ENCODE measurements at places on chromosomes 7 and 10.
A peak's percentile ranks its signal among the peaks of the same experiment; 100 is the strongest.

DNA sequence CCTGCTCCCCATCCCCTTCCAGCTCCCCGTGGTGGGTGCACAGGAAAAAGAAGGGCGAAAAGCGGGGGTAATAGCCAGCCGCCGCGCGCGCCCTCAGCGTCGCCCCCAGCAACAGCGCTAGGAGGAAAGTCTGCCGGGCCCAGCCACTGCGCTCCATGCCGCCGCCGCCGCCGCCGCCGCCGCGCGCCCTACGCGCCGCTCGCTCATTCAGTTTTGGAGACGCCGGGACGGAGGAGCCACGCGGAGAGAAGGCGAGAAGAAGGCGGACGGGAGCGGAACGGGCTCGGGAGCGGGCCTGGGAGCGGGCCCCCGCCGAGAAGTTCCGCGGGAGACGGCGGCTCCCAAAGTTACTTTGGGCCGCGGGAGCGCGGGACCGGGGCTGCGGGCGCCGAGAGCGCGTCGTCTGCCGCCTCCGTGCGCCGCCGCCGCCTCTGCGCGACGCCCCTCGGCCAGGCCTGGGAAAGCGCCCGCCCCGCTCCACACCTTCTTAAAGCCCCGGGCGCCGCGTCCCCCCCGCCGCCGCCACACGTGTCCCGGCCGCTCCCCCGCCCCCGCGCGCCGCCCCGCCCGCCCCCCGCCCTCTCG, at the start of gene RELN:
RELN (minus strand) TSS at position 459 of the 585 bp plus-strand sequence; CDS start at position 157, 302 bp downstream.
- peak; percentile 57 for DNase-seq

GRCh38 chr10:71260622-71261325, 48.4 kb downstream of the UNC5B start:
- DNase-seq = no peak

- no peak for DNase-seq
Observed at GRCh38 chr10:43177595-43177994, 39.4 kb downstream of the CSGALNACT2 start.

GRCh38 chr7:141704112-141704511, 2.1 kb upstream of the DENND11 start:
- DNase-seq = no peak

DNA sequence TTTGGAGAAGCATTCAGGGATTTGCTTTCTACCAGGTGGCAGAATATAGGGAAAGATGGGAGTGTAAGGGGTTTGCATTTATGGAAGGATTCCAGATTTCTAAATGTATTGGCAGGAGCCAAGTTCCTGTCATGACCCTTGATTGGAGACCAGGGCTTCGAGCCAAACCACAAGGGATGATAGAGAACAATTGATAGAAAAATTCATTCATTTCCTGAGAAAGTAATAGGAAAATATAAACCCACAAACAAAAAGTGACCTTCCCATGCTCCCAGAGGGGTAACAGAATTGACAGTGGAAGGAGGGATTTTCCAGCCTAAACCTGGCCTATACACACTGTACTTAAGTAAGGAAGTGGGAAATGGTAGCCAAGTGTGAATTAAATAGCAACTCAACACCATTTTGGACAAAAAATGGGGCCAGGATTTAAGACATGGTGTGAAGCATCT, 22.4 kb upstream of the IFIT2 start:
- no peak for DNase-seq

DNA sequence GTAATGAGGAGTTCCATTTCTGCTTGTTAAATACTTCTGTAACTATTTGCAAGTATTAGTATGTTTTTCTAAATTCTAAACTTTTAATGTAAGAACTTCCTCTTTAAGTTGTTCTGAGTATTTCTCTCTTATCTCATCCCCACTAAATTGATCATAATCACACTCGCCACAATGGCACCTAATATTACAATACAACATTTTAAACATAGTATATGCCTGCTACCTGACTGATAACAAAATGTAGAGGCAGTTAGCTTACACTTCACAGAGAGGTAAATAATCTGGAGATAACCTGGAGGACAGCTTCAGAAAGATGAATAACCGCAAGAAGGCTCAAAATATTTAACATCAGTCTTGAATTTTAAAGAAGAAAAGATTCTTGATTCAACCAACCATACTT, 48.6 kb downstream of the HIBADH start:
- no peak for DNase-seq

DNA sequence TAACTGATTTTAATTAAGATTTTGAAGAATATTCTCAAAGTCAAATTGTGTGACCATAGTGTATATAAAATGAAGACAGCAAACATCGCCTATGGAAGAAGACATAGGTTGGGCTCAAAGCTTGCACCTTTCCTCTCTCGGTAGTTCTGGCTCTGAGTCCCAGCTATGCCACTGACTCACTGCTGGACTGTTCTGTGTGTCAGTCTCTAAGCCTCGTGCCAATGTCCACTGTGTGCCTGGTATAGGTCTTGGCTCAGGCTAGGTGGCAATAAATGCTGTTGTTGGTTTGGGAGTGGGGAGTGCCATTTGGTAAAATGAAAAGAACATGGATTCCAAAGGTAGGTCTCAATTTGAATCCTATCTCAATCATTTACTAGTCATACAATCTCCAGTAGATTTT, 137.5 kb upstream of the RHEB start:
- DNase-seq = no peak

DNA sequence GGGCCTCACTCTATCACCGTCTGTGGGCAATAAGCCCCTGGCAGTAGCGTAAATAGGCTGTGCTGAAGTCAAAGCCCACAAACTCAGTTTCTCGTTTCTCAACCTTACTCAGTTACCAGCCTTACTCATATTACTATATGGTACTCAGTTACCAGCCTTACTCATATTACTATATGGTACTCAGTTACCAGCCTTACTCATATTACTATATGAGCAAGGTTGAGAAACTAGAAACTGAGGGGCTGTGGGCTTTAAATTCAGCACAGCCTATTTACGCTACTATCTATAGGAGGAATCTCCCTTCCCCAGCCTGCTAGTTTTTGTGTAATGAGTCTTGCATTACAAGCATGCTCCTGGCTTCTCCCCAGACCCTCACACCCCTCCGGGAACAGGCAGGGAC, 35.4 kb downstream of the CCDC3 start:
- no peak for DNase-seq

DNA sequence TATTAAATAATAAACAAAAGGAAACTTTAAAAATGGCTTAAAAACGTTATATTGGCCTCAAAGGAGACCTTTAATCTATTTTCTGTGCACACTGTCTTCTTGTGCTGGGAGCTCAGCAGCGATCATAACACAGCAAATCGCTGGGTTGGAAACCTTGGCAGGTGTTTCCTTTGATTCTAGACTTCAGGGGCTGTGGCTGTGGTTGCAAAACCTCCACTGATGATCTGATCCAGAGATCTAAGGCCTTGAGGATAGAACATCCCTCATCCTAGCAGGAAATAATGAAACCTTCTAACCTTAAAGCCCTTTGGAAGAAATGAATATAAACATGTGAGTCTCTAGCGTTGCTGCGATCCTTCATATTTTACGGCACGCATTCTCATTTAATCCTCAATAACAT, 29.8 kb downstream of the CDHR3 start:
- DNase-seq = no peak

DNA sequence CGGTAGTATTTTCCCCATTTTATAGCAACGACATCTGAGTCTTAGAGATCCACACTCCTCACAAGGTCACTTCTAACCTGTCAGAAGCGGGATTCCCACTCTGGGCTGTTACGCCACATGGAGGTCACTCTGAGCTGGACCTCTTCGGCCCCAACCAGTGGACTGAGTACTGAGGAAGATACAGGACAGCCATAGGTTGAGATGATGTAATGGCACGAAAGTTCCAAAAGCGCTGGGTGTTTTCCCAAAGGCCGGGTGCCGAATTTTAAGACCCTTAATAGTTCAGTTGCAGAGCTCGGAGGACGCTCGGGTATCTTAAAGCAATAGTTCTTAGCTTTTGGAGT, 699 bp downstream of the GHITM start:
- peak; percentile 21 for DNase-seq

GRCh38 chr7:159076333-159076732, 68.3 kb downstream of the VIPR2 start:
- DNase-seq = no peak

GRCh38 chr10:131315344-131315743, 3.8 kb upstream of the TCERG1L start:
- DNase-seq = no peak

- DNase-seq = no peak
Observed at GRCh38 chr7:98231493-98232262, 20.4 kb downstream of the TECPR1 start.

GRCh38 chr7:151411551-151411950, 1.7 kb upstream of the WDR86 start:
- DNase-seq = no peak

DNA sequence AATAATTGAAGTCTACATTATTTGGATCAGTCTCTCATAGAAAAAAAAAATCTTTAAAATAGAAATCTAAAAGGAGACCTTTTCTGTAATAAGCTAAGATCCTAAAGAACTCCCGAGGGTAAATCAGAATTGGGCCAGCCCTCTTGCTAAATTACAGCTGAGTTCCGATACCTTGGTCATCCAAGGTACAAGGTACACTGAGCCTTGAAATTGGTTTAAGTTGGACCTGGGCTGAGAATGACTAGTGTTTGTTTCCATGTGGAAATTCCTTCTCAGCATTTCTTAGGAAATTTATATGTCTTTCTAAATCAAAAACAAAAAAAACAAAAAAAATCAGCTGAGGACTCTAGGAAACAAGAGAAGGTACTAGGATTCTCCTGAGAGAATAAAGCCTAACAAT, 64.9 kb downstream of the DNMBP start:
- DNase-seq = no peak

DNA sequence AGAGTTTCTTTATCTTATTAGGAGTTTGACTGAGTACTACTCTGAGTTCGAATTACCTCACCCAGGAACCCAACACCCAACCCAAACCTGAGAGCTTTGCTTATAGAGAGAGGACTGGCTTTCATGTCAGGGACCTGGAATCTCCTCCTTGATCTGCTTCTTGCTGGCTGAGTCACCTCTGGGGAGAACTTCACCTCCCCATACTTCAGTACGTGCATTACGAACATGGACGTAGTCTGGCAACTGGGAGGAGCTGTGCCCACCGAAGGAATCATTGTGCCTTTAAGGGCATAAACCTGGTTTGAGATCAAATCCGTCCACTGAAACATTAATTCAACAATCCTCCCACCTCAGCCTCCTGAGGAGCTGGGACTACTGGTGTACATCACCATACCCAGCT, 12.2 kb upstream of the PSAP start:
- DNase-seq = no peak

DNA sequence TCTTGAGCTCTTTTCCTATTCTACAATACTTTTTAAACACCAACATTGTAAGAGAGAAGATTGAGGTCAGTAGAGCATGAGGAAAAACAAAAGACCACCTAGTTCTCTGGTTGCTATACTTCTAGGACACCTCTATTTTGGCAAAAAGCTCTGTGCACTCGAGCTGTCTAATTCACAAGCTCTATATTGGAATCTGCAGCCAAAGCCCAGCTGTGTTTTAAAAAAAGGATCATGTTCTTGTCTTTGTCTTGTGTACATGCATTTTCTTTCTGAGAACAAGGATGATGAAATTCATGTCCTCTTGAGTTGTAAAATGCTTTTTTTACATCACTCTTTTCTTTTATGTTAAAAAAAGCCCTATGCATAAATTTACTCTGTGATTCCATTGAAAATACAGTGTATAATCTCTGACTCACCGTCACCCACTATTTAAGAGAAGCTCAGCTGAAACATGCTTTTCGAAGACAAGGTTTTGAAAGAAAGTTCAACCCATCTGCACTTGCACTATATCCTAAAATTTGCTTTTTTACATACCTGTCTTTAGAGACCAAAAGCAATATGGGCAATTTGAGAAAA, 215.5 kb upstream of the VSTM2A start:
- no peak for DNase-seq

Data from WERI-Rb-1 (cell line).